ENCODE measurements at places on chromosomes 5 and 9.

DNA sequence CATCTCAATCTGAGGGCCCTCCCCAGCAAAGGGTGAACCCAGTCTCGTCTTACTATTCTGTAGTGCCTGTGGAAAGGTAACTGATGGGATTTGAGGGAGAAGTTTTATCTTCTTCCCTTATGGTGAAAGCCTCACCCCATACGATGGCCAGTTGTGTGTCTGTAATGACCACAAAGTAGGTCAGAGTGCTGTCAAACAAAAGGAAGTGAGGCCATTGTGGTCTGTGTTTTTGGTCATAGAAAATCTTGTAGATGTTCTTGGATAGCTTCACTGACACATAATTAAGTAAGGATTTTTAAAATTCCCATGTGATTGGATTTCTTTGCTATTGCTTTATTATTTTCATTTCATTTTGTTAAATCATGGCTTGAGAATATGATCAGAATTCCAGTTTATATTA is 505.1 kb upstream of the KLF4 start:
- DNase-seq, result no peak

- no peak for DNase-seq
These were observed 15.2 kb downstream of the FNBP1 start for GRCh38 chr9:130027533-130028365.

GRCh38 chr5:153480401-153480800 is 10.1 kb upstream of the GRIA1 start:
- no peak for DNase-seq

- no peak for DNase-seq
These were observed 143.5 kb upstream of the C6 start for GRCh38 chr5:41356786-41357185.

GRCh38 chr5:149063896-149064478 is 1.1 kb upstream of the SH3TC2 start:
- DNase-seq, result no peak

DNA sequence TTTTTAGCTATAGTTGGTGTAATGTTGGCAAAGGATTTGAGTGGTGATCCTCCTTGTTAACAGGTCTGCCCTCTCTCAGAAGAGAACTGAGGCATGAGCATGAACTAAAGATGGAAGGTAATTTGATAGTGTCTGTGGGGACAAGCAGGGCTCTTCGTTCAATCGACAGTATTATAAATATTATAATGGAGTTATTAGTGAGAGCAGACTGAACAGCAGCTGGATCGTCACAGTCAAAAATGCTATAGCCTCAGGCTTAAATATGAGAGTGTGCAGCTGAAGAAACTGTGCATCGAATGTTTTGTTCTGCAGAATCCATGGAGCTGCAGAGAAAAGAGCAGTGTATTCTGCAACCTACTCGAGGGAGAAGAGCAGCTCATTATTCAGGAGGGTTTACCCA is 757.3 kb downstream of the DNAH5 start:
- DNase-seq, result no peak

DNA sequence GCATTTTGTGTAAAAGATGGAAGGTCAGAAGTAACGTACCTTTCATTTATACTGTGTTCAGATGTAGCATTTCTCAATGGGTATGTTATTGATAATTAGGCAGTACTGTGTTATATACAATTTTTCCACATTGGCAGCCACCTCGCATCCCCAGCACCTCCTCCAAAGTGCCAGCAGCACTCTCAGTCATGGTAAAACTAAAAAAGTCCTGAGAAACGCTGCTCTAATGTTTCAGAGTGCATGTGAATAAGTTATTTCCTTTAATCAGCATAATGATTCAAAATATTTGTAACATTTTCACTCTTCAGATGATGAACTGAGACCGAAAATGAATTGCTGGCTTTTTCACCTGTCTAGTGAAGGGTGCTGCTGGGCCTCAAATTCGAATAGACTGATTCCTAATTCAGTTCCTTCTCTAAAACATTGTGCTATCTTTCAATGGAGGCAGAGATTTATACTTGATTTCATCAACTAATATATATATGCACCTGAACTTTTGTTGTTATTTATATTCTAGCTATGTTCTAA is 79.9 kb upstream of the ANKRD55 start:
- no peak for DNase-seq

DNA sequence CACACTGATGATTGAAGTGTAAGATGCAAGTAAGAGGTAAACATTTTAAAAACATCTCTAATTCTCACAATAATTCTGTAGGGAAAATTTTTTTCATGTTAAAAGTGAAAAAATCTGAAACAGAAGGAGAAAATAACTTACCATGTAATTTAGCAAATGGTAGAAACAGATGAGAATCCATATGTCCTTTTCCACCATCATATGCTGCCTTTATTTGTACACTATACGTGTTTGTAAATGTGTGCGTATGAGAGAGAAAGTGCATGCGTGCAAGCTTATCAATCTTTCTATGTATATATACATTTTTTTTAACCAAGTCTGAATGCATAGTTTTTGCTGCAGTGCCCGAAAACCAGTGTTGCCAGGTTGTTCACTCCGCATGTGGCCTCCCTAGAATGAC is 186.7 kb downstream of the IZUMO3 start:
- no peak for DNase-seq

GRCh38 chr5:54221135-54221534 is 89.2 kb downstream of the ARL15 start:
- DNase-seq, result no peak

DNA sequence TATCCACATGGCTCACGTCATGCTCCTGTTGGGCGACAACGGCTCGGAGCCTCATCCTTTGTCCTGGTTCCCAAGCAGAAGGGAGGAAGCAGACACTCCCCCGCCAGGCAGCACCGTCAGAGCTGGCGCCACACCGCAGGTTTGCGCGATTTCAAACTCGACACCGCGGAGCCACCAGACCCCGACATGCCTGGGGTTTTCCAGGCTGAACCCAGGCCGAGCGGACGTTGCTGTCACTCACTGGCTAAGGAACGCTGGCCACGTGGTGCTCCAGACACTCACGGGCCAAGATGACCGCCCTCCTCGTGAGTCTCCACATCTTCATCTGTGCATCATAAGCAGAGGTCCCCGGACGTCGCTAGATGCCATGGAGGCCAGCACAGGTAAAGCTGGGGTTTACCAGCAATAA is 9.0 kb downstream of the TERT start:
- DNase-seq, result no peak

DNA sequence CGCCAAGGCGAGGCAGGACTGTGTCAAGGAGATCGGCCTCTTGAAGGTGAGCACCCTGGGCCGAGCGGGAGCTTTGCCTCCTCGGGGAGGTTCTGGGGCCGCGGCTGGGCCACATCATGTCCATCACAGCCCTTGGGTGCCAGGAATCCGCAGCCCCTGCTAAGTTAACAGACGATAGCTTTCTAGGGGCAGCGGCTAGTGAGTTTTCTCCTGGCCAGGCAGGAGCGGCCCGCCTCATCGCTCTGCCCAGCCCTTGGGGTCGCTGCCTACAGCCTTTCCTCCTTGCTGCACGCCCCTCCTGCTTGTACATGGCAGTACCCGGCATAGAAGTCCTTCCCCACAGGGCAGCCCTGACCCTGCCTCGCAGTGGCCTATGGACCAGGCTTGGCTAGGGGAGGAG is 56.2 kb downstream of the NEK6 start:
- no peak for DNase-seq

GRCh38 chr5:153818626-153819025 is 220.1 kb downstream of the FAM114A2 start:
- DNase-seq, result no peak

DNA sequence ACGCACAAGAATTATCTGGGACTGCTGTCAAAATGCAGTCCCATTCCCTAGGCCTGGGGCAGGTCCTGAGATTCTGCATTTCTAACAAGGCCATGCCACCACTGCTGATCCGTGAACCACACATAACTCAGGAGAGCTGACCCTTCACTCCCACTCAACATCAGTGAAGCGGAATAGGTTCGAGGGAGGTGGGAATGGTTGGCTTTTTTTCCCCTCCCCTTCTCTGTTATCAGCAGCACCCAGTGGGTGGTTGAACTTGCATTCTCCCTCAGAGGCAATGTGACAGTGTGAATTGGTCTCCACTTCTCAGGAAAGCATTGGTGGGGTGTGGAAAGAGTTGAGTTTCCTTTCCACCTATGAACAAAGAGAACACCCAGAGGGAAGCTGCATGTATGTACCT is 344.3 kb downstream of the GADD45G start:
- DNase-seq, result no peak

DNA sequence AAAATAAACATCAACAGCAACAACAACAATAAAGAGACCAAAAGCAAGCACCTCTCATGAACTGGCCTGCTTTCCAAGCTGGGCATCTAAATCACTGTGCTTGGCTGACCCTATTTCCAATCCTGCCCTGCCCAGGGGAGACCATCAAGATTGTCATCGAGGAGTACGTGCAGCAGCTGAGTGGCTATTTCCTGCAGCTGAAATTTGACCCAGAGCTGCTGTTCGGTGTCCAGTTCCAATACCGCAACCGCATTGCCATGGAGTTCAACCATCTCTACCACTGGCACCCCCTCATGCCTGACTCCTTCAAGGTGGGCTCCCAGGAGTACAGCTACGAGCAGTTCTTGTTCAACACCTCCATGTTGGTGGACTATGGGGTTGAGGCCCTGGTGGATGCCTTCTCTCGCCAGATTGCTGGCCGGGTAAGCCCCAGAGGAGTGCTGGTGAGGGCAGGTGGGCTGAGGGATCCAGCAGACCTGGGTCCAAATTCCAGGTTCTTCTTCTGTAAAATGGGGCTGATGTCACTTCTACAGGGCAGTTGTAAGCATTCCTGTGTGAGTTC is 15.6 kb downstream of the PTGS1 start:
- no peak for DNase-seq

GRCh38 chr5:452978-453710 is 10.2 kb downstream of the EXOC3 start:
- no peak for DNase-seq

- no peak for DNase-seq
These were observed 10.4 kb downstream of the SPARC start for GRCh38 chr5:151676314-151676712.

- DNase-seq, result no peak
These were observed 118.3 kb downstream of the SLC1A3 start for GRCh38 chr5:36724467-36725332.

- DNase-seq, result no peak
These were observed 174.5 kb upstream of the SLC12A2 start for GRCh38 chr5:127909066-127909465.

- DNase-seq, result no peak
These were observed 44.1 kb downstream of the SUSD1 start for GRCh38 chr9:112130997-112131396.

GRCh38 chr9:133513214-133514100 is 11.3 kb downstream of the MYMK start:
- DNase-seq, result no peak

GRCh38 chr5:151095341-151096000 is 14.6 kb upstream of the TNIP1 start:
- no peak for DNase-seq

GRCh38 chr9:114844766-114845165 is 38.9 kb upstream of the TNFSF15 start:
- DNase-seq, result no peak

- no peak for DNase-seq
These were observed 47.4 kb upstream of the GLDC start for GRCh38 chr9:6692881-6693361.
